Ureter (tissue), 1 donor: ENCODE measurements at places on chromosomes 1 and 21.

DNA sequence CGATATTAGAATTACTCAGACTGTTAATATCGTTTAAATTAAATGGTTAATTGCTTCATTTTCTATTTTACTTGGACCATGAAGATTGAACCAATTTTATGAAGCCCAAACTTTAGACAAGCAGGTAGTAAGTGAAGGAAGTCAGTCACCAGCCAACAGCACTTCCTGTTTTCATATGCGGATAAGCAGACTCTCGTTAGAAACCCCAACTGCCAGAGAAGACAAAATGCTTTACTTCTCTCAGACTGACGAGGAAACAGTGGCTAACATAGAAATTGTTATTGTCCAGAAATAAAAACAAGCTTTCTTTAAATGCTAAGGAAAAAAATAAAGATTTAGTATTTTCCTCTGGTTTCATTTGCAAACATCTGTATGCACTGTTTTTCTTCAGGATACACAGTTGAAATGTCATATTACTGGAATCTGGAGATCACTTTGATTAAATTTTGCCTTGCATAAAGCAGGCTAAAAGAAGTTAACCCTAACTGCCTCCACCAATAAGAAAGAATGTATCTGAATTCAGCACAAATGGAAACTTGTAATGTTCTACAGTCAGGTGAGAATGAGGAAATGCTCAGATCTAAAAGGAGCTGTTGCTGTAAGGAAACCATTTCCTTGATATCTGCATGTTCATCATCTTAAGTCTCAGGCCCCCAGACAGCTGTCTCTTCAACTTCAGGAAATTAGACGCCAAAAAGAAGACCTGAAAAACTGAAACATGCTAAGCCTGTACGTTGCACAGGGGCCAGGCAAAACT lies 129.8 kb upstream of the SAMSN1 start:
- DNase-seq = no peak

GRCh38 chr21:23686737-23687523 lies 1920.4 kb downstream of the MRPL39 start:
- no peak for DNase-seq

DNA sequence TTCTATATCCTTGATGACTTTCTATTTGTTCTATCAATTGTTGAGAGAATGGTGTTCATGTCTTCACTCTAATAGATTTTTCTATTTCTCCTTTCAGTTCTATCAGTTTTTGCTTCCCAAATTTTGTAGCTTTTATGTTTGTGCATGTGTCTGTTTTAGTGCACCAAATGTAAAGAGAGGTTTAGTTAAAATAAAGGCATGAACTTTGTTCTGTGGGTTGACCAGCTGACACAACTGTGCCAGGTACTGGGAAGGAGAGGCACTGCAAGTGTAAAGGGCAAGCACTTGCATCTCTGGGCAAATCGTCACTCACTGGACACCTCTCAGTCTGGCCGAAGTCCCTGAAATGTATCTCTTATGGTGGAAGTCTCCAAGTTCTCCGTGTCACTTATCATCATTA lies 38.6 kb upstream of the ABCD3 start:
- DNase-seq = no peak

GRCh38 chr1:21875621-21876063 lies 61.5 kb downstream of the HSPG2 start:
- no peak for DNase-seq

GRCh38 chr1:172109359-172109758 lies 268.1 kb downstream of the DNM3 start:
- DNase-seq = no peak

DNA sequence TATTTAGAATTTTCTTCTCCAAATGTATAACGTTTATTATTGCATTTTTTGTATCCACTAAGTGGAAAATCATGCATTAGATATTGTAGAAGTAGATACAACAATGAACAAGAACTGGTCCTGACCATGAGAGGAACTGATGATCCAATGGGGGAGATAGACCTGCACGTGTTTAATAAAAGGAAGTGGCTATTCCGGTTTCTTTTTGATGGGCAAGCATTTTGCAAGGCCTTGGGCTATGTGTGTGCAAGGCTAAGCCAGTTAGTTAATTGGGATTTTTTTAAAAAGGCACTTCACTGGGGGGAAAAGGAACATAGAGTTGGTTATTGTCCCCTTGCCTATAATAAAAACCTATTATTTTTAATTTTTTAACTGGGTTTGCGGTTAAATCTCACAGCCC lies 961 bp upstream of the VCAM1 start:
- no peak for DNase-seq

DNA sequence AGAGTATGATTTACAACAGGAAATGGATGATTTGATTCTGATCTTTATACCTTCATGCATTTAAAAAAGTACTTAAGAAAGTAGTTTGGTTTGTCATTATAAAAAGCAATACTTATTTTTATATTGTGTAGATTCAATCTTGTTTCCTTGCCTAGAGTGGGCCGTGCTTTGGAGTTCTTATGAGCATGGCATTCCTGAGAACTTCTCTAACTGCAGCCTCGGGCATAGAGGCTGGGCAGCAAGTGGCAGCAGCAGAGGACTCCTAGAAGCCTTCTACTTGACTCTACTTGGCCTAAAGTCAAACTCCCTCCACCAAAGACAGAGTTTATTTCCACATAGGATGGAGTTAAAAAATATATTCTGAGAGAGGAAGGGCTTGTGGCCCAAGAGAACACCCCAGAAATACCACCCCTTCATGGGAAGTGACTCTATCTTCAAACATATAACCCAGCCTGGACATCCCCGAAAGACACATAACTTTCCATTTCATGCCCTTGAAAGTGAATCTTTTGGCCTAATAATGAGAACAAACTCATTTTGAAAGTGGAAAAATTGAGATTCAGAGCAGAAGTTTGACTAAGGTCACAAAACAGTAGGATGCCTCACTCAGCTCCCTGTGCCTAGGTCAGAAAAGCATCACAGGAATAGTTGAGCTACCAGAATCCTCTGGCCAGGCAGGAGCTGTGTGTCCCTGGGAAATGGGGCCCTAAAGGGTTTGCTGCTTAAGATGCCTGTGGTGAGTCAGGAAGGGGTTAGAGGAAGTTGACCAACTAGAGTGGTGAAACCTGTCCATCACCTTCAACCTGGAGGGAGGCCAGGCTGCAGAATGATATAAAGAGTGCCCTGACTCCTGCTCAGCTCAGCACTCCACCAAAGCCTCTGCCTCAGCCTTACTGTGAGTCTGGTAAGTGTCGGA lies at the start of gene IVL:
IVL (plus strand) TSS at position 861 of the 916 bp plus-strand sequence. CDS start 1,252 bp downstream, outside the sequence.
- DNase-seq = peak; percentile 72

GRCh38 chr1:214213136-214213535 lies 67.8 kb upstream of the SMYD2 start:
- DNase-seq = no peak

- DNase-seq = no peak
Observed at GRCh38 chr1:21560916-21561638, 51.9 kb downstream of the ALPL start.

- DNase-seq = no peak
Observed at GRCh38 chr1:46900401-46900800, 40.9 kb downstream of the CYP4A11 start.

DNA sequence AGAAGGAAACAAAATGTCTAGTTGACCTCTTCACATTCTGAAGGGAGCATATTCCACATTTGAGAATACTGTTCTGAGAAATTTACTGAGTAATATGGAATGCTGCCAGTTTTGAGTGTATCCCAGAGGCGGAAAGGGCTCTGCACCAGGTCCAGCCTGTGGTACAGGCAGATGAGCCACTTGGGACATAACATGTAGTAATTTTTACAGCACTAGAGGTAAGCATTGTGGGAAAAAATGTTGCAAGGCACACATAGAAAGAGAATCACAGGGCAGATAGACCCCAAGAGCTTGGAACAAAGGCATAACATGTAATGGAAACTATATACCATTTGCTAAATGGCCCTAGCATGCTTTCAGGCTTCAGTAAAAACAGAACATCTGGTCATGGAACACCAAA lies 228.5 kb downstream of the USH2A start:
- DNase-seq = no peak

GRCh38 chr1:192045131-192045530 lies 113.1 kb upstream of the RGS18 start:
- DNase-seq = no peak

GRCh38 chr1:192303029-192303428 lies 13.8 kb upstream of the RGS21 start:
- DNase-seq = no peak

- DNase-seq = no peak
Observed at GRCh38 chr1:242006976-242007375, 8.1 kb upstream of the MAP1LC3C start.

DNA sequence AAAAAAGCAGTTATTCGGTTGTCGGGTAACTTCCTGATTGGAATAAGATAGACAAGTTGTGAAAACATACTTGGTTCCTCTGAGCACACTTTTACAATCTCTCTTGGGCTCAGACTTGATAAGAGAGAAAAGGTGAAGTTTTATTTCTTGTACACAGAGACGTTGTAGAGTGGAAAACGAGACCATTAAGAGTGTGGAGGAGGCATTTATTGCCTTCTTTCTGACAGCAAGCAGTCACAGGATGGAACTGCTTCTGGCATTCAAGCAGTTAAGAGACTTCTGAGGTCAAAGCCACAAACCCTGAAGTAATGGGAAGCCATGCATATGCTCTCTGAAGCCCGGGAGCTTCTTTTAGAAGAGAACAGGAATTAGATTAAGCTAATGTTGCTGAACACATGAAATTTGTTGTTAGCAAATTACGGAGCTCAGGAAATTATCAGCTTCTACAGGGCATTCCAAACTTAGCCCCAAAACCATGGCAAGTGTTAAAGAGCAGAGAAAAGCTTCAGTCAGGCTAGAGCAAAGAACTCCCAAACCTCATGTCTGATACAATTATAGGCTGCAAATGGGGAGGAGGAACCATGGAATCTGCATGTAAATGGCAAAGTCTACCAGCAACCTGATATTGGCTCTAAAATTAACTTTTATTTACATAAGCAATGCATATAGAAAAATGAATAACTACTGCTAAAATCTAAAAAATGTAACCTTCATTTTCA lies 26.0 kb downstream of the S1PR1 start:
- DNase-seq = no peak

DNA sequence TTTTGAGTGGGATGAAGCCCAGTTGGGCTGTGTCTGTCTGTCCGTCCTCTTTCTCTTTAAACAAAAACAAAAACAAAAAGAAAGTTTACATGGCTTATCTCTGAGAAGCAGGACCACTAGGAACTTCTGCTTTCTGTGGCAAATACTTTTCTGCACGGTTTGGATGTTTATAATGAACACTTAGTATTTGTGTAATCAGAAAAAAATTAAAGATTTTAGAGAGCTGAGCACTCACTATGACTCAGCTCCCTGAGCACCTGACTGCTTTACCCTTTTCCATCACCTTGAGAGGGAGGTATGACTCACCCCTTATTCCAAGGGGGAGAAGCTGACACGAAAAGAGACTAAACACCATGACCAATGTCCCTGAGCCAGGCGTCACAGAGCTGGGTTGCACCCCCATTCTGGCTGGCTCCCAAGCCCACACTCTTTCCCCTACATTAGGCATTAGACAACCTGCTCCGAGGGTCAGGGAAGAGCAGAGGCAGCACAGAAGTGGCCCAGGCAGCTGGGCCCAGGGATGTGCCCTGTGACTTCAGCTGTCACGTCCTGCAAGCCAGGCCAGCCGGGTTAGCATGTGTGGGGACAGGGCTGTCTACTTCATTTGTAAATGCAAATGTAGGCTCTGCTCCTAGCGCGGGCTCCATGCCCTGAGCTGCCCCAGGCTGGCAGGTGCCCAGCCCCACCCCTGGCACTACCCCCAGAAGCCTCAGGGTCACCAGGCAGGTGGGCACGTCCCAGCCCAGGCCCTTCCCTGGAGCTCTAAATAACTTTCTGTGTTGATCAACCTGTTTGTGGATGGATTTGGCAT lies 30.4 kb downstream of the RAP1GAP start:
- DNase-seq = peak; percentile 74

GRCh38 chr21:41373763-41374162 lies 11.9 kb downstream of the MX2 start:
- no peak for DNase-seq

GRCh38 chr1:22043198-22043769 lies 9.2 kb upstream of the CDC42 start:
- peak; percentile 76 for DNase-seq

DNA sequence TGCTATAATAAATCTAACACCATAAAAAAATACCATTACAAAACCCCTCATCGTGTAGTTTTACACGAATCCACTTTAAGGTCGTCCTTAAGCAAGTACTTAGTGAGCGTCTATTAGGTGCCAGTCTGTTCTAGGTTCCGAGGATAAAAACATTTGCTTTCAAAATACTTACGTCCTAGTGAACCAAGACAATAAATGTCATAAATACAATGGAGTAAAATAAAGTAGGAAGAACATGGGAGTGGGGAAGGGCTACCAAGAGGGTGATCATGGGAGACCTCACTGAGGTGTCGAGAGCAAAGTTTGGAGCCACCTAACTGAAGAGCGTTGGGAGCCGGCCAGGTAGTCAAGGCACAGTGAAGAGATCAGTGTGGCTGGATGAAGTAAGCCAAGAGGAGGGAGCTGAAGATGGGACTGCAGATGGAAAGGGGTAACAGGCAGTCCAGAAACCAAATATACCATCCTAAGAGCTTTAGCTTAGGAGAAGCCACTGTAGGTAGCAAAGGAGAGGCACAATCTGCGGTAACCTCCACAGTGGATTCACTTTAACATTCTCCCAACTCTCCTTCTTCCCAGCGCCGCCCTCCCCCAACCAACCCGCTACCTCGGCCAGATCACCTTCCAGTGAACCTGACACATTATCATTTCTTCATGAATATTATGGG lies 684 bp downstream of the LTN1 start:
- no peak for DNase-seq

DNA sequence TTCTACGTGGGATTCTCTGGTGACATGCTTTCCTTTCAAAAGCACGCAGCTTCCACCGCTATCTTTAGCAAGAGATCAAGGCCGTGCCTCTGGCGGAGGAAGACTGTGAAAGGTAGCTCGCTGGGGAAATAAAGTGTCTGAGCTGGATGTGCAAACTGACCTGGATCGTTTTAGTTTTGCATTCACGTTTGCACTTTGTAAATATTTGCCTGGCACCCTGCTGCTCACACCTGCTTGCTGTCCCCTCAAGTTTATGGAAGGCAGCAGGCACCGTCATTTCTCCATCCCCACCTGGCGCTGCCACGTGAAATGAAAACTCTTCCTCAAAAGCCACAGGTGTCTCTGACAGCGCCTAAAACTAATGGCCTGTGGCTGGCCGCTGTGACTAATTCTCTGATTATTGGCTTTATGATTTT lies 44.0 kb upstream of the TARDBP start:
- DNase-seq = no peak

DNA sequence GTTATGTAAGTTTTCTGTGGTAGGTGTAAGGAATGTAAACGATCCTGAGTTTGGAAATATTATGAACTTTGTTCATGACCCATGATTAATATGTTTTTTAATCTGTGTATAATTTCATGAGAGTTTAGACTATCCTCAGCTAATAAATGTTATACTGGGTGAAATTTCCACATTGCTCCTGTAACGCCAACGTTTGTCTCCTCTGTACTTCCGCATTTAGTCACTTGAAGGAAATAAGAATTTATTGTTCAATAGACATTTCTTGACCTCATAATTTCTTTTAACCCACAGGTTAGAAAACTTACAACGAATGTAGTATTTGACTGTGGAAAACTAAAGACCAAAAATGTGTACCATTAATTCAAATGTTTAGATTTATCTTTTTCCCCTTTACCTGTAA lies 876 bp downstream of the KCNJ15 start:
- DNase-seq = no peak
